ENCODE measurements at places on chromosomes 6 and 20.
A peak's percentile ranks its signal among the peaks of the same experiment; 100 is the strongest.

- no peaks in the 10 kb centered on the region for H3K36me3 ChIP-seq
- no peaks in the 10 kb centered on the region for H3K27me3 ChIP-seq
- no peaks in the 10 kb centered on the region for H3K4me1 ChIP-seq
- no peak overlapping the region for H3K27ac ChIP-seq
- H3K4me3 ChIP-seq: no peak overlapping the region
Observed at GRCh38 chr6:6865611-6866010, 242.2 kb upstream of the RREB1 start.

- no peak for DNase-seq
- no peak overlapping the region for H3K4me3 ChIP-seq
- H3K27ac ChIP-seq: peak overlapping the region; percentile 14
- H3K36me3 ChIP-seq: no peaks in the 10 kb centered on the region
- peaks cover 32% of the 10 kb centered on the region for H3K27me3 ChIP-seq
Observed at GRCh38 chr6:3208098-3208774, 19.2 kb downstream of the TUBB2B start.

DNA sequence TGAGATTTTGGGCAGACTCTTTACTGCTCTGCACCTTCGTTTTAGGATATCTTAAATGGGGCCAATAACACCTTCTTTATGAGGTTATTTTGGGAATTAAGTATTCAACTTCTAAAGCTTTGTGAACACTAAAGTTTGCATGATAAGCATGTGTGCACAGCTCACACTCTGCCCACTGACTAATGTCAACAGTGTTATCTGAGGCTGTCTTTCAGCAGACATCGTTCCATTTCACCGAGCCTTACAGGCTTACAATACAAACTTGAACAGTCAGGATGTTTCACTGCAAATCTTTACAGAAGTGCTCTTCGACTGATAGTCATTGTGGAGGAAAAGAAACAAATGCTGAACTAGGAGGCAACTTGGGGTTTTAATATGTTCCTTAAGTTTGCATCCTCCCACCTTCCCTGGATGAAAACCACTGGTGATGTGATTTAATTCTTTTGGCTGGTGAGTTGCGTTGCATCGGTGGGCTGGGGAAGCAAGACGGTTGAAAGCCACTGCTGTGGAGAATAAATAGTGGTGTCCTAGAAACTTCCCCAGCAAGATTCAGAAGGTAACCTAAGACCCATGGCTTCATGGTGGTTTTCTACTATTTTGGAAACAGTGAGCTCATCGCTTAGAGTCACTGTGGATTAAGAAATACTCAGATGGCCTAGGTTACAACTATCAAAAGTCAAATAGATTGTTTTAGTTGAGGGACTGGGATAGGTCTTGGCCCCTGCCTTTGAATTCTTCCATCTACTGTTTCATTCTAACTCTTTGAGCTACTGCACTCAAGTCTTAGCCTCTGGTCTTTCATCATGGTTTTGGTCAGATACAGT is 167.2 kb upstream of the MAP3K7 start:
- no peaks in the 10 kb centered on the region for H3K36me3 ChIP-seq
- H3K27me3 ChIP-seq: no peaks in the 10 kb centered on the region
- H3K27ac ChIP-seq: no peak overlapping the region
- DNase-seq: no peak
- H3K4me3 ChIP-seq: no peak overlapping the region

GRCh38 chr6:41153992-41154625 is at the start of gene TREML1:
TREML1 (minus strand) TSS chr6:41154347; CDS start chr6:41154288, 59 bp downstream.
- H3K4me1 ChIP-seq: no peaks in the 10 kb centered on the region
- no peaks in the 10 kb centered on the region for H3K27me3 ChIP-seq

GRCh38 chr20:3751675-3752385 is 15.7 kb downstream of the ADISSP start:
- no peak overlapping the region for H3K27ac ChIP-seq
- peaks cover 34% of the 10 kb centered on the region for H3K36me3 ChIP-seq
- no peaks in the 10 kb centered on the region for H3K4me1 ChIP-seq
- peak; percentile 65 for DNase-seq

DNA sequence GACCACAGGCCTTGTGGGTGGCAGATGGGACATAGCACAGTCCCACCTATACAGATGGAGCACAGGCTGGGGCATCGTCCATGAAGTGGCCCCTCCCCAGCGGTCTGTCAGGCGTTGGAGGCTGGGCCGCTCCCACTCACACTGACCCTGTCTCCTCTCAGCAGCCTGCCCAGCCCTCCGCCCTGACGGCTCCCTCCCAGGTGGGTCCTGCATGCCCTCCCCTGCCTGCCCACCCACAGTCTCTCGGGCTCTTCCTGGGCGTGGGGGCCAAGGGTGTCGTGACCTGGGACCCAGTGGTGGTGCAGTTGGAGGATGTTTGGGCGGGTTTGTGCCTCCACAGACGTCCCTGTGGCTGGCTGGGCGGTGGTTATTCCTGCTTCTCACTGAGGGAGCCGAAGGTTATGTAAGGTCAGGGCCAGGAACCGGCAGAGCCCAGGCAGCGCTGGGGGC is 22.3 kb downstream of the COL20A1 start:
- H3K27ac ChIP-seq: no peak overlapping the region
- DNase-seq: no peak
- no peak overlapping the region for H3K4me3 ChIP-seq
- H3K36me3 ChIP-seq: no peaks in the 10 kb centered on the region

DNA sequence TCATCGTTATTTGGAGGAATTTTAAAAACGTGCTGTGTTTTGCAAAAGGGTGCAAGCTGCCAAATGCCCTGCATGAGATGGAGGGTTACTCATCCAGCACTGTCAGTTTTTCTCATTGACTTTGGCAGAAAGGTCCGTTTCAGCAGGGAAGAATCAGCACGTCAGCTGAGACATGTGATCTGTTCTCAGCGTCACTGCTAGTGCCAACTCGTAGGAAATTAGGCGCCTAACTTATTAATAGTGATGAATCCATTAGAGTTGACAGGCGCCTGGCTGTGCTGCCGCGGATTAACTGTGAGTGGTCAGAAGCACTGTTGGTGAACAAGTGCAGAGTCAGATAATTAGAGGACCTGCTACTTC is 175.5 kb upstream of the FOXQ1 start:
- H3K27ac ChIP-seq: no peak overlapping the region
- DNase-seq: no peak
- peaks cover 5% of the 10 kb centered on the region for H3K27me3 ChIP-seq
- H3K4me1 ChIP-seq: no peaks in the 10 kb centered on the region

- H3K27me3 ChIP-seq: no peaks in the 10 kb centered on the region
- no peaks in the 10 kb centered on the region for H3K36me3 ChIP-seq
- no peak overlapping the region for H3K27ac ChIP-seq
- H3K4me3 ChIP-seq: no peak overlapping the region
Observed at GRCh38 chr6:111032484-111033140, 50.8 kb downstream of the RPF2 start.

GRCh38 chr6:1615151-1615852 is 5.6 kb downstream of the FOXC1 start:
- H3K4me1 ChIP-seq: no peaks in the 10 kb centered on the region
- no peaks in the 10 kb centered on the region for H3K36me3 ChIP-seq
- no peak for DNase-seq
- H3K4me3 ChIP-seq: peak overlapping the region; percentile 19
- no peak overlapping the region for H3K27ac ChIP-seq

- no peak for DNase-seq
- H3K36me3 ChIP-seq: no peaks in the 10 kb centered on the region
- H3K27ac ChIP-seq: no peak overlapping the region
- H3K27me3 ChIP-seq: no peaks in the 10 kb centered on the region
- no peaks in the 10 kb centered on the region for H3K4me1 ChIP-seq
Observed at GRCh38 chr6:84976526-84977362, 212.3 kb upstream of the TBX18 start.

DNA sequence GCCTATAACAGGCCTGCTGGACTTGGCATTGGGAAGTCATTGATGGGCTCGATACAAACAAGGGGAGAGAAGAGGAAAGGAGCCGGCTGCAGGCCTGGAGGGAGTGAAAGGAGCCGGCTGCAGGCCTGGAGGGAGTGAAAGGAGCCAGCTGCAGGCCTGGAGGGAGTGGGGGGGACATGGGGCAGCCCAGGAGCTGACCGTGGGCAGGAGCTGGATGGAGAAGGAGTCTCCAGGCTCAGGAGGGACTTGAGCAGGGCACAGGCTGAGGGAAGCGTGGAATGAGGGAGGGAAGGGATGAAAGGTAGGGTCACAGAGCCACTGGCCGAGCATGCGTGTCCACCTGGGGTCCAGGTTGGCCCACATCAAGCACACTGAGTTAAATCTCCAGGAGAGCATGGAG is 32.0 kb downstream of the RPP40 start:
- no peaks in the 10 kb centered on the region for H3K36me3 ChIP-seq
- no peak overlapping the region for H3K4me3 ChIP-seq
- no peak overlapping the region for H3K27ac ChIP-seq
- no peak for DNase-seq
- no peaks in the 10 kb centered on the region for H3K27me3 ChIP-seq

- DNase-seq: peak; percentile 28
- H3K4me1 ChIP-seq: peaks cover 4% of the 10 kb centered on the region
- H3K4me3 ChIP-seq: no peak overlapping the region
- no peaks in the 10 kb centered on the region for H3K27me3 ChIP-seq
Observed at GRCh38 chr6:75275067-75275466, 9.5 kb downstream of the TMEM30A start.

DNA sequence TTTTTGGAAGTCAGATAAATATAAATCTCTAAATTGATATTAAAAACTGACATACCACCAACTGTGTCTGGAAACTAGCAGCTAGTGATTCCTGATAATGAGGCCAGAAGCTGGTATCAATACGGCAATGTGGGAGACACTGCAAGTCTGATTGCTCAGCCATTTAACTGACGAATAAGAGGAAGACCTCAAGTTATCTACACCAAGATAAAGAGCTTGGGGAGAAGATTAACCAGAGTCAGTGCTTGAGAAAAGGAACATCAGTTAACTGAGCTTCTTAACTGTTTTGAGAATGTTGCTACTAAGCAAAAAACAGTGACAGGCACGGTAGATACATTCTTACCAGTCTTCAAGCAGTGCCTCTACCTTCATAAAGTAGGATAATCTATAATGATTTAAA is 140.4 kb upstream of the TENT5A start:
- H3K4me1 ChIP-seq: no peaks in the 10 kb centered on the region
- peak; percentile 40 for DNase-seq
- H3K36me3 ChIP-seq: no peaks in the 10 kb centered on the region
- H3K27me3 ChIP-seq: no peaks in the 10 kb centered on the region

DNA sequence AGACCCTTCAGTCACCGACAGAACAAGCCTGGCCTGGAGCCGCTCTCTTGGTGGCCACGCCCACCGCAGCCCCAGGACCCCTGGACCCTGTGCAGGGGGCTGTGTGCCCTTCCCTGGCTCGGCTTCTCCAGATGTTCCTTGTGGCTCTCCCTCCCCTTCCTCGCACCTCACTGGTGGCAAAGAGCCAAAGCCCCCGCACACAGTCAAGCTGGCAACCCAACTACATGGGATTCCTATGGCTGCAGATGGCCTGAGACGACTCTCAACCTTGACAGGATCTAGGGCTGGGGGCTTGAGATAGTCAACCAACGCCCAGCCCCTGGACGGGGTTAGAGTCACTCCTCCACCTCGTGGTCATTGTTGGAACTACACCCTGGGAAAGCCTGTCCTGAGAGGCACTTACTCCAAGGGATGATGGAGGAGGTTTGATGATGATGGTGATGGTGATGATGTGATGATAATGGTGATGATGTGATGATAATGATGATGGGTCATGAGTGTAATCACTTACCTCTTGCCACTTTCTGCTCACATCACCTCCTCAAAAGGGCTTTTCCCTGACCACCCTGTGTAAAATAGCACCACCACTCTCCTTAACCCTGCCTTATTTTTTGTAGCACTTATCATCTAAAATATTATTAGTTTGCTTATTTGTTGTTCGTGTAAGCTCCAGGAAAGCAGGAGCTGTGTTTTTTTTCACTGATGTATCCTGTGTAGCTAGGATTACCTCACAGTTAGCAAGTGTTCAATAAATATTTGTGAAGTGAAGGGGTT is 278.4 kb downstream of the LRFN2 start:
- H3K27ac ChIP-seq: no peak overlapping the region
- H3K4me3 ChIP-seq: no peak overlapping the region
- peak; percentile 57 for DNase-seq
- H3K36me3 ChIP-seq: no peaks in the 10 kb centered on the region
- H3K4me1 ChIP-seq: no peaks in the 10 kb centered on the region

GRCh38 chr6:97305414-97306066 is 22.5 kb upstream of the MMS22L start:
- no peak overlapping the region for H3K4me3 ChIP-seq
- no peaks in the 10 kb centered on the region for H3K4me1 ChIP-seq

All from common myeloid progenitor, CD34-positive (primary cell).